ENCODE measurements at places on chromosomes 7 and 10.

GRCh38 chr7:38034062-38034908 is 113.8 kb downstream of the EPDR1 start:
- DNase-seq = no peak

DNA sequence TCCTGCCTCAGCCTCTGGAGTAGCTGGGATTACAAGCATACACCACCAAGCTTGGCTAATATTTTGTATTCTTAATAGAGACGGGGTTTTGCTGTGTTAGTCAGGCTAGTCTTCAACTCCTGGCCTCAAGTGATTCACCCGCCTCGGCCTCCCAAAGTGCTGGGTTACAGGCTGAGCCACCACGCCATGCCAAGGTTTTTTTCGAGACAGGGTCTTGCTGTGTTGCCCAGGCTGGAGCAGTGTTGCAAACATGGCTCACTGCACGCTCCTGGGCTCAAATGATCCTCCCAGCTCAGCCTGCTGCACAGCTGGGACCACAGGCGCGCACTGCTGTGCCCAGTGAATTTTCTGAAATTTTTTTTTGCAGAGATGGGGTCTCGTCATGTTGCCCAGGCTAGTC is 3.3 kb upstream of the SEC31B start:
- no peak for DNase-seq

DNA sequence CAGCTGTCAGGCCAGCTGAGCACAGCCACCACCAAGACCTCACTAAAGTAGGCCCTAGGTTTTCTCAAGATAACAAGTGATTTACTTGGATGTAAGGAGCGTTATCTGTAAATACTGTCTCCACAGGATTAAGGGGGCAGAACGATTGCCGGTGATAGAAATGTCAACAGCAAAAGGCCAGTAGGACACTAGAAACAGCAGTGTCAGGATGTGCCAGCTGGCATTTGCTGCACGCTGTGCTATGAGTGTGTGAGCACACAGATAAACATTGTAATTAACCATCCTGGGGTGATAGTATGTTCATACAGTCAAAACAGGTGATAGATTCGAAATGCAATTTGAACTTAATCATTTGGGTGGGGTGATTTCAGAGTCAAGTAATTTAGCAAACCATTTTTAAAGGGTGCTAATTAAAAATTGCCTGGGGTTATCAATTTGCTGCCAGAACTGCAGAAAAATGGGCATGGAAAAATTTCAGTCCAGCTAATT is 36.3 kb upstream of the NOBOX start:
- no peak for DNase-seq

DNA sequence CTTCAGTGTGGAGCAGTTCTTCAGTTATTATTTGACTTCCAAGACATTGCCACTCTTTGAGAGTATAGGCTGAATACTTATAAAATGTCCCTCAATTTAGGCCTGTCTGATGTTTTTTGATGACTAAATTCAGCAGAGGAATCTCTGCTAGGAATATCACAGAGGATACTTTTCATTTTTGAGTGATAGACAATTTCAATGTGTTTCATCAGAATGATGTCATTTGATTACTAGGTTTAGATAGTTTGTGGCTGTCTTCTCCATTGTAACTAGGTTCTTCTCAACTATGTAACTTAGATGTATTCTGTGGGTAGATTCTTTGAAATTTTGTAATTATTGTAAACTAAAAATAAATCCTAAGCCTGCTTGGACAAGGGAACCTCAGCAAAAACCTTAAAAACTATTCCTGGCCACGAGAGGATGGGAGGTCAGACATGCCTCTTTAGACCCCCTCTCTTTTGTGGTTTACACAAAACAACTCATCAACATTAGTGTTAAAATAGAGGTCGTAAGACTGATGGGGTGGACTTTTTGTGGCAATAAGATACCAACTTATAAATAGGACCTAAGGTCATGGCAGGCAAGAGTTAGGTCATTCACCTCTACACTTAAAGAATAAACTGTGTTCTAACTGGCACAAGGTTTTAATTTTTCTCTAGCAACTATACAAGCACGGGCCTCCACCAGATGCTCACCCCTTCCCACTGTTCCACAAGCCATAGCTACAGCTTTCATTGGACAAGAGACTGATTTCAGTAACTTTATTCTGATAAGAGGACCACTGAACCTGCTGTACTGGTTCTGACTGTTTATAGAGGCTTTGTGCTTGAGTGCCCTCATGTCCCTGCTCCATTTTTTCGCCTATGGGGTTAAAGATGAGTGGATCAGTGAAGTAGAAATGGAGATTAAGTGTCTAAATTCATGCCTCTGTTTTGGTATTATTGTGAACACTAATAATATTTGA is 33.7 kb downstream of the CYP2C8 start:
- no peak for DNase-seq

GRCh38 chr10:52653263-52653909 is 119.2 kb downstream of the MBL2 start:
- no peak for DNase-seq

DNA sequence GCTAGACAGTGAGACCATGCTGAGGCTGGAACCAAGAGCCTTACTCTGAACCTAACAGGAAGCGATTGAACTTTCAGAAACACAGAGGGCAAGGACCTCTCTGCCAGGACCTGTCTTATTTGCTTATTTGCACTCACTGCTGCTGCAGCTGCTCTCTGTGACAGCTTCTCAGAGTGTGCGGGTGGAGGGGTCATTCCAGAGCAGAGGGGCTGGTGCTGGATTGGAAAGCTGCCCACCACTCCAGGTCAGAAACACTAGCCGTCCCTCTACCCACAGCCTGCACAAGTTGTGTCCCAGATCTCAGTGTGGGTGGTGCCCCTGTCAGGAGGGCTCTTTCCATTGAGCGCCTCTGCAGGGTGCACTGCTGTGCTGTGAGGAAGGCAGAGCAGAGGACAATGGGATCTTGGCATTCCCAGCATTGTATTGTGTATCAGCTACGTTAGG is 126.2 kb downstream of the CCNY start:
- DNase-seq = no peak

DNA sequence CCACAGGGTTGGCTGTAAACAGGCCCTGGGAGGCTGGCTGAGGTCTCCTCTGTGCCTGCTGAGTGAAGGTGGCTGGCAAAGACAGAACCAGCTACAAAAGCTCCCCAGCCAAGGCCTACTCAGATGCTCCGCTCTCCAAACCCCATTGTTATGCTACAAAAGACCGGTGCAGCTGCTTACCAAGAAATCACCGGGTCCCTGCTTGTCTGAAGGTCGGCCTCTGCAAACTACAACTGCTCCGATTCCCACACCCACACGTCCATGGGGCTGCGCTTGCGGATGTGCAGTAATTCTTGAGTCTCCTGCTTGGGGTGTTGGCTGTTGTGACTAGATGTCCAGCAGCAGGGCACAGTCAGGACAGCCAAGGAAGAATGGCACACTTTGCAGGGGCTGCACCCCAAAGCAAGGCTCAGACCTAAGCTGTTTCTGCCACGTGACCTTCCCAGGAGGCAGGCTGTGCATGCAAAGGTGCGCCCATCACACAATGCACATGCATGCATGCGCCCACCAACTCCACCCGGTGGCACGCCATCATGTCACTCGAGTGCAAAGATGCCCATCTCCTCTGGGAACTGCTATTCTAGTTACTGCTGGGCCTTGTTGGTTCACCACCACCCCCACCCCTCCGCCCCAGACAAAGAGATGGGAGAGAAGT is 97.8 kb downstream of the OAT start:
- DNase-seq = no peak

- DNase-seq = no peak
Observed at GRCh38 chr10:125063256-125063925, 97.0 kb downstream of the CTBP2 start.

GRCh38 chr7:12360948-12361347 is 42.7 kb downstream of the VWDE start:
- no peak for DNase-seq

GRCh38 chr7:128036226-128036940 is 5.1 kb upstream of the LRRC4 start:
- no peak for DNase-seq

GRCh38 chr10:62356447-62356846 is 17.7 kb upstream of the ZNF365 start:
- no peak for DNase-seq

DNA sequence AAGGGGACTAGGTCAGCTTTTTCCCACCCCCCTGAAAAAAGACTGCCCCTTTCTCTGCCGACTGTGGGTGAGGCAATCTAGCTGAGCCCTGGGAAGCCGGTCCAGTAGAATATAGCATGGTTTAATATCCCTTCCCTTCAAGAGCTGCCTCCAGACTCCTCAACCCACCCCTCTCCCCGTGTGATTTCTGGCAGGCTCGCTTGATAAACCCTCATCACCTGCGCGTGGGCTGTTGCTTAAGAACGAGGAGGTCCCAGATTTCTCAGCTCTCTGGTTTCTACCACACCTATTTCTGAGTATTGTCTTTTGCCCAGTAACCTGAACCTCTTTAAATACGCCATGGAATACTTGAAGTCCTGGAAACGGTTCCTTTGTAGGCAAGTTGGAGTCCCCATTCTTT is 2.0 kb upstream of the LRRC4 start:
- DNase-seq = no peak

- no peak for DNase-seq
Observed at GRCh38 chr7:43781726-43782607, 23.5 kb downstream of the BLVRA start.

GRCh38 chr10:111698711-111699110 is 484.9 kb downstream of the GPAM start:
- DNase-seq = no peak

DNA sequence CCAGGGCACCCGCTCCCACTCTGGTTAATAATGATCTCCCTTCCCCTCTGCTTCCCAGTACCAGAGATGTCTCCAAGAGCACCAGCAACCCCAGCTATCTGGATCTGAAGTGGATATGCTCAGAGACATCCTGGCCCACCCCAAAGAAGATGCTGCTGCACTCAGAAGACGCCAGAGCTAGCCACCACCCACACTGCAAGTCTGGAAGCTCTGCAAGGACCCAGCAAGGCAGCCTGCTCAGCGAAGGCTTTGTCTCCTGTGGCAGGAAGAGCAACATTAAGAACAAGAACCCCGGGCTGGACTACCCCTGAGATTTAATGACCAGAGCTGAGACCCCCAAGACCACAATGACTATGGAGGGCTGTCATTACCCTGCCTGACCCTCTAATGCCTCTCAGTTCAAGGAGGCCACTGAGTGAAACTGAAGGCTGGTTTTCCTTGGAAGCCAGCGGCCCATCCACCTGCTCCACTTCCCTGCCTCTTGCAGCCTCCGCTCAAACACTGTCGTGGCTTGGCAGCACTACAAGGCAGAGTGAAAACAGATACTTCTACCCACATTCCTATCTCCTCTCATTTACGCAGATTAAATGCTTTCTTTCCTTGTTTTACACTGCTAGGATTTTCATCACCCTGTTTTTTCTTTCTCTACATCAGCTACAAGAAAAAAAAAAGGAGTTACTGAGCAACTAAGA is 202.2 kb downstream of the SNX10 start:
- DNase-seq = no peak

DNA sequence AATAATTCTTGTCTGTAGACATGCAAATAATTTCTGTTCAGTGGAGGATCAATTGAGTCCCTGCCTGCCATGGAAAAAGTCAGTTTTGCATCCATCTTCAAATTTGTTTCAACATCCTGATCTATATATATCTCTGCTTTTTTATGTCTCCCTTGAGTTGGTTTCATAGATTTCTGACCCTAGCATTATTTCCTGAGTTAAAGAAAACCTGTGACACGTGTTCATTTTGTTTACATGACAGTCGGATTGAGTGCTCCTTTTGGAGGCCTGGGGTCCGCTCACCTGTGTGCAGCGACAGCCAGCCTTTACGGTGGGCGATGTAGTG is 674 bp downstream of the MRPS24 start:
- no peak for DNase-seq

GRCh38 chr7:98826811-98827231 is 43.0 kb downstream of the TMEM130 start:
- DNase-seq = no peak

- no peak for DNase-seq
Observed at GRCh38 chr7:158240801-158241200, 346.8 kb downstream of the PTPRN2 start.

GRCh38 chr10:1851762-1852161 is 114.4 kb upstream of the ADARB2 start:
- DNase-seq = no peak

GRCh38 chr10:123266971-123267370 is 112.8 kb downstream of the BUB3 start:
- no peak for DNase-seq

DNA sequence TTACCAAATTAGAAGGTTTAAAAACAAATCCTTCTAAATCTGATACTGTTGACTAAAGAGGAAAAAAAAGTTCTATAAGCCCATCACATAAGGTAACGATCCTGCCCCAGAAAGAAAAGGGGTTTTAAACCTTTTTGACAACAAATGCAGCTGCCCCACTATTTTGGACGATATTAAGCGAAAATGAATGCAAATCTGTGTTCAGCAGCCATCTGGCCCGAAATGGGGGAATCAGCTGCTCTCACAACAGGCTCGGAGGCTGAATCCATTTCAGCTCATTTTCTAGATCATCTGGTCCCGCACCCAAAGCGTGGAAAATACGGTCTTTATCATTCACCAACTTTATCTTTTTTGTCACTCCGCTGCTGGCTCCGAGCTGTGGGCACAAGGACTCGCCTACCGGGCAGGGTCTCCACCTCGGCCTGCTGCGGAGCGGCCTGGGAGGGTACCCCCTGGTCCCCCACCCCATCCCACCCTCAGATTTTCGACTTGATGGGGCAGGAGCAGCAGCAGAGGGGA is 2.4 kb upstream of the EBF3 start:
- no peak for DNase-seq

GRCh38 chr10:121927318-121927840 is 452 bp downstream of the ATE1 start:
- no peak for DNase-seq

GRCh38 chr7:120274482-120274881 is 1.5 kb downstream of the KCND2 start:
- DNase-seq = no peak

GRCh38 chr7:116195451-116195850 is 14.9 kb upstream of the TES start:
- no peak for DNase-seq

DNA sequence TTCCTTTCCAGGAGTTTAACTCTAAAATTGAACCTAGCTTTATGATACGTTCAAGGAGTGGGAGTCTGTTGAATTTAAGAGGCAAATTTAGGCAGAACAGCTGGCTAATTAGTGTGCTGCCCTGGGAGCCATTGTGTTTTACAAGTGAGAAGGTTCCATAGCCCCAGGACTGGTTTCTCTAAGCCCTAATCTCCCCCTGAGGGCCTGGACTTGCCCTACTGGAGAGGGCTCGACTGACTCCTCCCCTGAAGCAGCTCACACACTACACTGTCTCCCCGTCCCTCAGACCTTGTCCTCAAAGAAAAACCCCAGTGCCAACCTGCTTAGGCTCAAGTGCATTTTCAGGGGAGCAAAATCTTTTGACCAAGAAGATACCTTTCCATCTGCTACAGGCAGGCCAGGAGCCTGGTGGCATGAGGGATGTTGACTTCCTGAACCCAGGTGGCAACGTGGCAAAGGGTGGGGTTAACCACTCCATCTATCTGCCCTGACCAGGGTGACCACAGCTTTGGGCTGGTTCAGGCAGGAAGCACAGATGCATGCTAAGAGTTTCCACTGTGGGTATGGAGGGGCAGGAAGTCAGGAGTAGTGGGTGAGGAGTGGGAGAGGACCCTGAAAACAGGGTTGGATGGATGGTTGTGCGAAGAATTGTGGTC is 68.9 kb upstream of the CARD11 start:
- DNase-seq = peak; percentile 30

Measured in CD4-positive, alpha-beta T cell treated with Interleukin-12 subunit alpha and Interleukin-12 subunit beta, for 1 hour (primary cell).